ENCODE measurements at places on chromosomes 16 and 17.

DNA sequence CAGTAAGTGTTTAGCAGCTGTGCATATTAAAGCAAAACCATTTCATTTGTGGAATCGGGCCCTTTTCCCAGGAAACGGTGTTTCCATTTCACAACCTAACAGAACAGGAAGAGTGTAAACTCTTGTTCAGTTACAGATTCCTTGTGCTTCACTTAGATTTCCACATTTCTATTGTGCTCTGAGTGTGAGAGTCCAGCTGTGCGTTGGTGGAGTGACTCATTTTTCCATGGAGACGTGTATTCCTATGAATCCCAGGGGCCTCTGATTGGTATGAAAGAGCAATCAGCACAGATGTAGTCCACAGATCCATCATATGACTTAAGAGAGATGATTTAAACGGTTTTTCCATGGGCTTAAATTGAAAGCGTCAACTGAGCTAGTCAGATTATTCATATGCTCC lies 13.3 kb upstream of the CAVIN1 start:
- DNase-seq: no peak

DNA sequence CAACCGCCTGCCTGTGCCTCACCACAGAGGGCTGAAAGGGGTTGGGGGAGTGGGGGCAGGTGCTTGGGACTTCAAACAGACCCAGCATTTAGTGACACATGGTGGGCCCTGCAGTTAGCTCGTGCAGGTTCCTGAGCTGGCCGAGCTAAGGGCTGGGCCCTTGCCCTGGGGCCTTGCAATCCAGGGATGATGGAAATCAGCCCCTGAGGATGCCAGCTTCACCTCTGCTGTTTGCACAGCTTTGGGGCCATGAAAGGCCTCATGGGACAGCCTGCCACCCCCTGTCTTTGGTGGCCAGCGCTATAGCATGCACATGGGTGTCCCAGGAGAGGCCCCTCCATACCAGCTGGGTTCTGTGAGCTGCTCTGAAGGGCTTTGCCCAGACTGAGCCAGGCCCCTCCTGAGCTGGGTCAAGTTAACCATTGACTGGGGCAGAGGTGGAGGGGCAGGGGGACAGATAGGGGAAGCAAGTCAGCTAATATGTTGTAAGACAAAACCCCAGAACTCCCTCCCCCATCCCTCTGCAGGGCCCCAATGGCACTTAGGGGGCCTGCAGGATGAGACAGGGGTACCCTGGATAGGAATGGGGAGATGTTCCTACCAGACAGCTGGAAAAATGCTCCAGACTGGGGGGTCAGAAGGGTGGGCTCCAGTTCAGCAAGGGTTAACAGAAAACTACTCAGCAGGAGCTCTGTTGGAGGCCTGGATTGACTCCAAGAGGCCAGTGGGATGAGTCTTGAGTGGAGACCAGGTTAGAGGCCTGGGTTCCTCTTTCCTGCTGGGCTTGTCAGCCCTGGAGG lies 692 bp downstream of the PRR15L start:
- DNase-seq: no peak

DNA sequence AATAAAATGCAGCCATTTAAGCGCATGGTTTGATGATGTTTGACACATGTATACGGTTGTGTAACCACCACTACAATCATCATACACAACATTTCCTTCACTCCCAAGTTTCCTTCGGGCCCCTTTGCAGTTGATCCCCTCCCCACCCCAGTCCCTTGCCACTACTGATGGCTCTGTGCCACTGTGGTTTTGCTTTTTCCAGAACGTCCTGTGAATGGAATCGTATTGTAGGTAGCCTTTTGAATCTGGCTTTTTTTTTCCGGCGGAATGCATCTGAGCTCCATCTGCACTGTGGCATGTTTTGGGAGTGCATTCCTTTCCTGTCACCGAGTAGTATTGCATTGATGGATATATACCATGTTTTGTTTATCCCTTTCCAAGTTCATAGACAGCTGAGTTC lies 15.1 kb upstream of the MAP2K3 start:
- DNase-seq: no peak

- DNase-seq: no peak
Observed at GRCh38 chr16:78022347-78023060, at the start of gene CLEC3A. Gene CLEC3A (plus strand): TSS chr16:78022548. CDS start chr16:78022627, 79 bp downstream.

GRCh38 chr17:79005063-79005861 lies 4.3 kb downstream of the CANT1 start:
- no peak for DNase-seq

DNA sequence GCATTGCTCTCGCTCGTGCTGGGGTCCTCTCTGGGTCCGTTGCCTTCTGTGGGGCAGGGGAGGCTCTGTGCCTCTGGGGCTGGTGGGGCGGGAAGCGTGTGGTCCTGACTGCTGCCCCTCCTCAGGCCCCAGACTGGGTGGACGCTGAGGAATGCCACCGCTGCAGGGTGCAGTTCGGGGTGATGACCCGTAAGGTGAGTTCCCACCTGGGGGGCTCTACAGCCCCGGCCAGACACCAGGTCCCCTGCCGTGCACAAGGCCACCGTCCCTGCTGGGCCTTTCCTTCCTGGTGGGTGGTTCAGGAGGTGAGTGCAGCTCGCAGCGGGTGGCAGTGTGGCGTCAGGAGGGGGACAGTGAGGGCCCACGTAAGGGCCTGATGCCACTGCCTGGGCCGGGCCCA lies 6.7 kb downstream of the HGS start:
- DNase-seq: no peak

GRCh38 chr17:54883939-54884338 lies 16.7 kb upstream of the TOM1L1 start:
- DNase-seq: no peak

DNA sequence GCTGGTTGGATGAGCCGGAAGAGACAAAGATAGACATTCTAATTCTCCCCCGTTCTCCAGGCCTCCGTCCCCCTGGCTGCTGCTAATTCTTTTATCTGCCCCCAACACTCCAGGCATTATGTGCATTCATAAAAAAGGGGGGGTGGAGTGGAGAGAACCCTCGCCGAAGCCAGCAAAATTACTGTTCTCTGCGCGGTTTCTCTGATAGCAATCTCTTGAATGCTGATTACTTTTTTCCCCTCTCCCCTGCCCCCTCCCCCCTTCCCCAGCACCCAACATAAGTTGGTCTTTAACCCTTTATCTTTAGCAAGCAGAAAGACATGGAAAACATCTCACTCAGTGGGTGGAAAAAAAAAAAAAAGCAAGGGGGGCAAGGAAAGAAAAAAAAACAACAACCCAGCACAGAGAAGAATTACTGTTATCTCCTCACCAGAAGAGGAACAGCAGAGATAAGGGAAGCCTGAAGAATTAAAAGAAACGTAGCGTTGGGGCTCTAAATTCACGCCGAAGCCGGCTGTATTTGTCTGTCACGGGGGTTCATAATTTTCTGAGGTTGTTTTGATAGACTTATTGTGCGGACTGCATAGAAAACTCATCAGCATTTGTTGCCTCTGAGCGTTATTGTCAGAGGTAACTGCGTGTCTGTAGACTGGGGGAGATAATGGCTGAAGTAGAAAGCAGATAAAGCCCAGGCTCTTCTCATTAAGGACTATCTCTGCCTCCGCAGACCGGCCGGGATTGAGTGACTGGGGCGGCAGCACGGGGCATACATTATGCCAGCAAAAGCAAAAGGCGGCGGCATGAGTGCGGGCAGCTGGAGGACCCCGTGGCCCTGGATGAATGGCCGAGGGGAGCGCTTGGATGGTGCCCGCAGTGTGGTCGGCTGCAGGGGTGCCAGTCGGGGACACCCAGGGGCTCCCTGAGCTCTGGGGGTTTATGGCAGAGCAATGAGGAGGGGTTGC lies 126.9 kb downstream of the MRM1 start:
- DNase-seq: no peak

All from MM.1S (cell line).